ENCODE measurements at places on chromosomes 7 and 10.

DNA sequence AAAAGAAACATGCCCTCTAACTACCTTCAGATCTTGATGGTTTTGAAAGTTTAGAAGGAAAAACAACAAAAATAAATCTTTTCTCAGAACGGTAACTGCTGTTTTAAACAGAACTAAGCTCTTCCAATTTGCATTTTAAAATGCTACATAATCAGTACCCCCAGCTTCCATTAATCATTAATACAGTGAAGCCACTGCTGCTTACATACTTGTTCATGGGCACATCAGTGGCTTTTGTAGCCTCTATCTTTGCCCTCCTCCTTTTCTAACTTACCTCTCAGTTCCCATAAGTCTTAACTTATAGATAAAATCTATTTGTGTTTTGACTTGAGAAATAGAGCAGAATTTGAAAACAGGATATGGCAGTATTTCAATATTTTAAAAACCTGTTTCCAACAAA, 109.1 kb downstream of the POLL start:
- no peak for DNase-seq

DNA sequence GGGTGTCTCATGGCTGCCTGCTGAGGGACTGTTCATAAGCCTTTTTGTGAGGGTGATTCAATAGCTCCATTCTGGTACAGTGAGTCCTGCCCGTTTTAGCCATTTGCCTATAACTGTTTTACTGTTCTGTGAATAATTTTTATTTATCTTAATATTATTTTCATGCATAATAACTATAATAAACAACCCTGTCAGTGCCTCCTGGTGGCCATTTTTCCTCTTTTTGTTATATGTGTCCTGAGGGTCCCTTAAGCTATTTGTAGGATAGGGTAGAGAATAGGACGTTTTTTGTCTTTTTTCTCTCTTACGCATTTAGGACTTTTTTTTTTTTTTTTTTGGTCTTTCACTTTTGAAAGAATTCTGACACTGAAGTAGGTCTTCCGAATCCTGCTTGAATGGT, 2.9 kb downstream of the C1QL3 start:
- no peak for DNase-seq

GRCh38 chr10:114911052-114911711, 26.8 kb upstream of the TRUB1 start:
- DNase-seq = no peak

DNA sequence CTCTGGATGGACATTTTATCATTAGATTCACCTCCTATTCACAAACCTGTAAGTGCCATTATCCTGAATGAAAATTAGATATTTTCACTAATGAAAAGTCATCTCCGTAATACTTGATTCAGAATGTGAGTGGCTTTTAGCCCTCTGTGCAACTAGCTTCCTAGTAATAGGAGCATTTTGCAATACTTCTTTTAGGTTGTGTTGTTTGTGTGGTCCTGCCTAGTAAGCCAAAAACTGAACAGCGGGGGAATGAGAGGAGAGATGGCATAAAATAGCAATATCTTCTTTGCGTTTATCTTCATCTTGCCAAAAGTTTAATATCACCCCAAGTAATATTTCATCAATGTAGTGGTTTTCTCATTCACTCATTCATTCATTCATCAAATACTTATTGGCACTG, 507.5 kb upstream of the CELF2 start:
- no peak for DNase-seq

DNA sequence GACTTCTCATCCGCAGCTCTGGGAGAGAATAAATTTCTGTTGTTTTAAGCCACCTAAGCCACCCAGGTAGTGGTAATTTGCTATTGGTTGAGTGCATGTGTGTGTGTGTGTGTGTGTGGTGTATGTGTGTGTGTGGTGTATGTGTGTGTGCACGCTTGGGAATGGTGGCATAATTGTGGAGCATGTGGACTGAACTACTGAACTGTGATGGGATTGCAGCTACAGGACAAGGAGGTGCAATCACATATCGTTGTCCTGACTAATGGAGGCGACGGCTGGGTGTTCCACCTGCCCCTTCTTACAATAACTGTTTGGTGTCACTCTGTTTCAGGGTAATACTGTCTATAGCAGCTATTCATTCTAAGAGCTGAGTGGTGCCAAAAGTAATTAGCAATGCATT, 448.7 kb upstream of the PFKP start:
- no peak for DNase-seq

GRCh38 chr10:113823389-113823788, 30.5 kb downstream of the DCLRE1A start:
- DNase-seq = no peak

GRCh38 chr7:114295522-114295921, 119.1 kb upstream of the FOXP2 start:
- no peak for DNase-seq

DNA sequence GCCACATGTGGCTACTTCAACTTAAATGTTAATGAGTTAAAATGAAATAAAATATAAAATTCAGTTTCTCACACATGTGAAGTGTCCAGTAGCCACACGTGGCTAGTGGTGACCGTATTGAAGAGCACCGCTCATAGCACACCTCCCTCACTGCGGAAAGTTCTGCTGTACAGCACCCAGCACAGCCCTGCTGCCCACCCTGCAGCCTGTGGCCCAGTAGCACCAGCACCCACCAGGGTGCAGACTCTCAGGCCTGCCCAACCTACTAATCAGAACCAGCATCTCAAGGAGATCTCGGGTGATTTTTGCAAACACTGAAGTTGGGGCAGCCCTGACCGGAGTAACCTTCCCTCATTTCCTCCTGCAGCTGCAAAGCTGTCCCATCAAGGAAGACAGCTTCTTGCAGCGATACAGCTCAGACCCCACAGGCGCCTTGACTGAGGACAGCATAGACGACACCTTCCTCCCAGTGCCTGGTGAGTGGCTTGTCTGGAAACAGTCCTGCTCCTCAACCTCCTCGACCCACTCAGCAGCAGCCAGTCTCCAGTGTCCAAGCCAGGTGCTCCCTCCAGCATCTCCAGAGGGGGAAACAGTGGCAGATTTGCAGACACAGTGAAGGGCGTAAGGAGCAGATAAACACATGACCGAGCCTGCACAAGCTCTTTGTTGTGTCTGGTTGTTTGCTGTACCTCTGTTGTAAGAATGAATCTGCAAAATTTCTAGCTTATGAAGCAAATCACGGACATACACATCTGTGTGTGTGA, 162.8 kb upstream of the LANCL2 start:
- no peak for DNase-seq

DNA sequence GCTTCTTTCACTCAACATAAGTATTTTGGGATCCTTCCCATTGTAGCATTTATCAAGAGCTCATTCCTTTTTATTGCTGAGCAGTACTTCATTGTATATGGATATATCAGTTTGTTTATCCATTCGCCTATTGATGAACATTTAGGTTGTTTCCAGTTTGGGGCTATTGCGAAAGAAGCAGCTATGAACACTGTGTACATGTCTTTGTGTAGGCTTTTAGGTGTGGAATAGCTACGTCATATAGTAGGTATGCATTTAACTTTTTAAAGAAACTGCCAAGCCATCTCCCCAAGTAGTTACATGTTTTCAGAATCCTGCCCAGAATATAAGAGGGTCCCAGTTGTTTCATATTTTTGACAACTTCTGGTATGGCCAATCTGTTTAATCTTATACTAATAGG, 468.1 kb downstream of the IPMK start:
- DNase-seq = no peak

- DNase-seq = no peak
These were observed 88.7 kb downstream of the MAD1L1 start for GRCh38 chr7:2143981-2144595.

- no peak for DNase-seq
These were observed 14.3 kb downstream of the UBTD1 start for GRCh38 chr10:97512993-97513392.

GRCh38 chr7:152313831-152314604, 121.8 kb downstream of the KMT2C start:
- DNase-seq = no peak

GRCh38 chr10:130804778-130805634, 506.5 kb downstream of the TCERG1L start:
- no peak for DNase-seq

DNA sequence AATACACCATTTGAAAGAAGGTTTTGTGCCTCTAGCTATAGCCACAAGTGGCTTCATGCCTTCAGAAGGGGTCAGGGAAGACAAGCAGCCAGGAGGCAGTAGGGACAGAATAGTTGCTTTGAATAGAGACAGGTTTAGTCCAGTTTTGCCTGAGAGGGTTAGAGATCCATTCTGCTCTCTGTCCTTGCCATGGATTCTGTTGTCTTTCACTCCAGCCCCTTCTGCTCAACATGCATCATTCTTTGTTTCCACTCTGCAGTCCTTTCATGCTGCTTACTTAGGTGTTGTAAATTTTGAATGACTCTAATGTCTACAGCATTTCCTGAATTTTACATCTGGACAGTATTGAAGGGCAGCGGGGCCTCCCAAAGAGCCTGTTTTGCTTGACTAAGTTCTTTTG, 60.3 kb downstream of the CNTNAP2 start:
- no peak for DNase-seq

DNA sequence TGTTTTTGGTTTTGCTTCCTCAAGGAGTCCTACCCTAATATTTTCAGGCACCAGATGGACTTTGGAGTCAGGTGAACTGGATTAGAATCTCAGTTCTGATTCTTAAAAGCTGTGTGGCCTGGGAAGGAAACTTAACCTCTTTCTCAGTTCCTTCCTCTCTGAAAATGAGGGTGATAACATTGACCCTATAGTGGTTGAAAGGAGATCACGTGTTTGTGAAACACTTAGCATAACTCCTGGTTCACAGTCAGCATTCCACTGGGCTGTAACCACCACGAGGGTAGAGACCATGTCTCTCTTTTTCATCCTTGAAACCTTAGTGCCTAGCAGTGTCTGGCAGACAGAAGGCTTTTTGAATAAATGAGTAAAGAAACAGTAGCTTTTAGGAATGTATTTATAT, 16.7 kb downstream of the LSMEM1 start:
- DNase-seq = no peak
